ENCODE measurements at places on chromosomes 16 and 17.

DNA sequence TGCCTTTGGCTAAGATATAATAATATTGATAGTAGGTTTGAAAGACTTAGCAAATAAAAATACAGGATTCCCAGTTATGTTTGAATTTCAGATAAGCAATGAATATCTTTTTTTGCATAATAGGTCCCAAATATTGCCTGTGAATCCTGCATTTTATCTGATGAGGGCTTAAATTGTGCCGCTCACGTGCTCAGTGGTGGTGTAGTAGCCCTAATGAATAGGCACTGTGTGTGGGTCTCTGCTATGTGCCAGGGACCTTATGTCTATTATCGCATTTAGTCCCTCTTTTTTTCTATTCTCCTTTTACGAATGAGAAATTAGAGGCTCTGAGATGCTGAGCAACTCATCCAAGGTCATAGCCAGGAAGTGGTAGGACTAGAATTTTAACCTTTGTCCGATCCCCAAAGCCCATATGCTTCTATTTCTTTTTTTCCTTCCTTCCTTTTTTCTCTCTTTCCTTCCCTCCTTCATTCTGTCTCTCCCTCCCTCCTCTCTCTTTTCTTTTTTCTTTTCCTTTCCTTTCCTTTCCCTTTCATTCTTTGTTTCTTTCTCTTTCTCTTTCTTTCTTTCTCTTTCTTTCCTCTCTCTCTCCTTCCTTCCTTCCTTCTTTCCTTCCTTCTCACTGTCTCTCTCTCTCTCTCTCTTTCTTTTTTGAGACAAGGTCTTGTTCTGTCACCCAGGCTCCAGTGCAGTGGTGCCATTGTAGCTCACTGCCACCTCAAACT, 47.2 kb downstream of the RGS9 start:
- peaks cover 4% of the 10 kb centered on the region for H3K36me3 ChIP-seq
- H3K27me3 ChIP-seq: no peaks in the 10 kb centered on the region
- peak overlapping the region; percentile 2 for H3K4me3 ChIP-seq
- peaks cover 54% of the 10 kb centered on the region for H3K4me1 ChIP-seq
- H3K27ac ChIP-seq: peak overlapping the region; percentile 89
- DNase-seq: no peak

DNA sequence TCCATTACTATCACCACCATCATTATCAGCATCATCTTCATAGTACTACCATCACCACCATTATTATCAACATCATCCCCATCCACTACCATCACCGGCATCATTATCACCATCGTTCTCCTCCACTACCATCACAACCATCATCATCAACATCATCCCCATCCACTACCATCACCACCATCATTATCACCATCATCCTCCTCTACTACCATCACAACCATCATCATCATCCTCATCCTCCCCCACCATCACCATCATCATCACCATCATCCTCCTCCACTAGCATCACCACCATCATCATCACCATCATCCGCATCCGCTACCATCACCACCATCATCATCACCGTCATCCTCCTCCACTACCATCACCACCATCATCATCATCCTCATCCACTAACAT, 639.8 kb upstream of the RBFOX1 start:
- no peak overlapping the region for H3K4me3 ChIP-seq
- H3K36me3 ChIP-seq: no peaks in the 10 kb centered on the region
- no peak overlapping the region for H3K27ac ChIP-seq
- no peaks in the 10 kb centered on the region for H3K27me3 ChIP-seq
- DNase-seq: no peak

DNA sequence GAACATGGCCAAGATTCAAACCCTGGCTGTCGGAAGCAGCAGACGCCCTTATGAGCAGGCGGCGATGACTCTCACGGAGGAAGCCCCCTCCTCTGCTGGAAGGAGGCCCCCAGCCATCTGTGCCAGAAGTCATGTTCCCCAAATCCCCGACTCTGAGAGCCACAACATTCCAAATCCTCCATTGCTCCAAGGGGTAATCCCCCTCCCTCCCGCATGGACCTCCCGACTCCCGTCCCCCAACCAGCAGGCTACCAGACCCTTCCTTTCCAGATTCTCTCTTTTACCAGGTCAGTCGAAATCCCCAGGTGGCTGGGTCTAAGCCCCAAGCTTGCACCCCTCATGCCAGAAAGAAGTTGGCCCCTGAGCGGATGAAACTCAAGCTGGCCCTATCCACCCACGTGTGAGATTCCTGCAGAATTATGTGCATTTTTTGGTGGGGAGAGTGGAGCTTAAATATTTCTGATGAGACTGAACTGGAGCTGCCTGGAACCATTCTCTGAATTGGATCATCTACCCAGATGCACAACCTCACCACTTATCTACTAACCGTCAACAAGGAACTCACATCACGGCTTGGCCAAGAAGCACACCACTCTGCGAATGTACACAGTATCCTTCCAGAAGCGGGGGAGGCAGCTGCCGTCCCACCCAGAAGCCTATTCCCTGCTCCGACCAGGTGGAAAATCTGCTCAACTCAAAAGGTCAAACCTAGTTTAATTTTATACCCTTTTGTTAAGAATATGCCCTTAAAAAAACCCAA, 283.5 kb downstream of the C16orf95 start:
- peaks cover 30% of the 10 kb centered on the region for H3K27me3 ChIP-seq
- H3K27ac ChIP-seq: no peak overlapping the region
- H3K4me3 ChIP-seq: no peak overlapping the region

DNA sequence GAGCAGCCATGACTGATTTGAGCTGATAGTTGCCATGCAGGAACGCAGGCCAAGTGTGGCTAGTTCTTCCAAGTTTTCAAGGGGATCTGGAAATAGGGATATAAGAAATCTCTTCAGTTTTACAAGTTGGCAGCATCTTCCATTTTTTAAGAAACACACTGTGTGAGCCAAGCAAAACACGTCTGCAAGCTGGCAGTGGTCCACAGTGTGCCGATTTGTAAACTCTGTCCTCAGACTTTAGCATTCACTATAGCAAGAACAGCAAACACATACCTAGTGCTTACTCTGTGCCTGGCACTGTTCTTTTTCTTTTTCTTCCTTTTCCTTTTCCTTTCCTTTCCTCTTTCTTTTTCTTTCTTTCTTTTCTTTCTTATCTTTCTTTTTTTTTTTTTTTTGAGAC, 2.9 kb downstream of the ORAI3 start:
- peaks cover 20% of the 10 kb centered on the region for H3K4me1 ChIP-seq
- H3K36me3 ChIP-seq: no peaks in the 10 kb centered on the region
- H3K27ac ChIP-seq: peak overlapping the region; percentile 85
- no peak overlapping the region for H3K4me3 ChIP-seq

DNA sequence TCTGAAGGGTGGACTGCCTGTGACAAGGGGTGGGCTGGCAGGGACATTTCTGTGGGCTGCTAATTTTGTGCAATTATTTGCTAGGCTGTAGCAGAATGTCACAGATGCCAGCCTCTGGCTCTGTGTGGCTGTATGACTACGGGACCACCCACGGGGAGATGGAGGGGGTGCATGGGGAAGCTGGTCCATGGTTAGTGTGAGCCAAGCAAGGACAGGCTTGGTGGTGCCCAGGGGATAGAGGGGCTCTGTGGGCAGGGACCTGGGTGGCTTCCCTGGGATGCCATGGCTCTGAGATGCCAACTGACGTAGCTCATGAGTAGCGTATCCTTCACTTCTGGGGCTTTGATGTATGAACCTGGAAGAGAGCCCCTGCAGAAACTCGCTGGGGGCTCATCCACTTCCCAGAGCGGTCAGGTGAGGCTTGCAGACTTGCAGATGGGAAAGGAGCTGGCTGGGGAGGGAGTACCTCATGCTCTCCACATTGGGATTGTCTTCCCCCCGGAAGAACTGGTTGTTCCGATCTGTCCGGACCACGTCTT, 87.2 kb downstream of the TBC1D16 start:
- H3K36me3 ChIP-seq: peaks cover 7% of the 10 kb centered on the region
- no peak overlapping the region for H3K27ac ChIP-seq
- peaks cover 5% of the 10 kb centered on the region for H3K4me1 ChIP-seq
- no peak for DNase-seq
- H3K27me3 ChIP-seq: no peaks in the 10 kb centered on the region

DNA sequence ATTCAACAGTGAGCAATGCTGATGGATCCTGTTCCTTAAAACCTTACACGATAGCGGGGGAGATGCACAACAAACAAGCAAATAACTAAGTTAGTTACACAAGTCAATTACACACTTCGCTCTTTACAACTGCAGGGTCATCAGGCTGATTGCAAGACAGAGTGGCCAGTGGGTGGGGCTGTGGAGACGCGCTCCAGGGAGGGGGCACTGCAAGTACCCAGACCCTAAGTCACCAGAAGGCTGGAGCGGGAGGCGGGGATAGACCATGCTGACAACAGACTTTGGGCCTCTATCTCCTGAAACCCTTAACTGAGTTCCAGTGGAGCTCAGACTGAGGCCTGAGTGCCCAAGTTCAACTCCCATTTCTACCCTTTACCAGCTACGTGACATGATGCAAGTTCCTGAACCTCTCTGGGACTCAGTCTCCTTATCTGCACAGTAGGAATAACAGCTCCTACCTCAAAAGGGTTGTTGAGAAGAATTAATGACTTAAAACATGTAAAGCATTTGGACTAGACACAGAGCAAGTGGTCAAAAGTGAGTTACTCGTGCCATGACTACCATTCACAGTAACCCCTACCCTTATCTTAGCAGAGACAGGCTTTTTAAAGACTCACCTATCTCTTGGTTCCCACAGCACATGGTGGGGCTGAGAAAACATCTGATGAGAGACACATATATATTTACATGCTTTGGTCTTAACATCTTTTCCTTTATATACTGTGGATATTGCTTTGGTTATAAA, 10.4 kb downstream of the CPPED1 start:
- peaks cover 8% of the 10 kb centered on the region for H3K4me1 ChIP-seq
- no peak overlapping the region for H3K27ac ChIP-seq
- H3K4me3 ChIP-seq: no peak overlapping the region
- peaks cover 2% of the 10 kb centered on the region for H3K36me3 ChIP-seq

DNA sequence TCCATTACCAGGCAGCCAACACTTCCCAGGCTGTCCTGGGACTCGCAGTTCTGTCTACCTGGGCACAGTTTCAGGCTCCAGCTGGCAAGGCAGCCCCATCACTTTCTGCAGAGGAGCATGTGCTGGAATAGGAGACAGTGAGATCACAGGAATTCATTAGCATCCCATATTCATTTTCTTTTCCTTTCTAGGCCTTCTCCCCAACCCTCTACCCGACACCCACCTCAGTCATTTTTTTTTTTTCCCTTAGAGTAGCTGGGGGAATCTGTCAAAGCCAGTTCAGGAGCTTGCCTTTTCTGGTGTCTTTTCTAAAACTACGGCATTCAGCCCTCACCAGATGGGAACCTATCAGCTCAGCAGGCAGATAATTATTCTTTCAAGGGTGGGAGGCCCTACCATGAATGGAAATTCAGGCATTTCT, 42.4 kb upstream of the FBXO47 start:
- no peak for DNase-seq
- no peak overlapping the region for H3K4me3 ChIP-seq
- H3K27ac ChIP-seq: no peak overlapping the region
- peaks cover 11% of the 10 kb centered on the region for H3K27me3 ChIP-seq
- no peaks in the 10 kb centered on the region for H3K4me1 ChIP-seq

DNA sequence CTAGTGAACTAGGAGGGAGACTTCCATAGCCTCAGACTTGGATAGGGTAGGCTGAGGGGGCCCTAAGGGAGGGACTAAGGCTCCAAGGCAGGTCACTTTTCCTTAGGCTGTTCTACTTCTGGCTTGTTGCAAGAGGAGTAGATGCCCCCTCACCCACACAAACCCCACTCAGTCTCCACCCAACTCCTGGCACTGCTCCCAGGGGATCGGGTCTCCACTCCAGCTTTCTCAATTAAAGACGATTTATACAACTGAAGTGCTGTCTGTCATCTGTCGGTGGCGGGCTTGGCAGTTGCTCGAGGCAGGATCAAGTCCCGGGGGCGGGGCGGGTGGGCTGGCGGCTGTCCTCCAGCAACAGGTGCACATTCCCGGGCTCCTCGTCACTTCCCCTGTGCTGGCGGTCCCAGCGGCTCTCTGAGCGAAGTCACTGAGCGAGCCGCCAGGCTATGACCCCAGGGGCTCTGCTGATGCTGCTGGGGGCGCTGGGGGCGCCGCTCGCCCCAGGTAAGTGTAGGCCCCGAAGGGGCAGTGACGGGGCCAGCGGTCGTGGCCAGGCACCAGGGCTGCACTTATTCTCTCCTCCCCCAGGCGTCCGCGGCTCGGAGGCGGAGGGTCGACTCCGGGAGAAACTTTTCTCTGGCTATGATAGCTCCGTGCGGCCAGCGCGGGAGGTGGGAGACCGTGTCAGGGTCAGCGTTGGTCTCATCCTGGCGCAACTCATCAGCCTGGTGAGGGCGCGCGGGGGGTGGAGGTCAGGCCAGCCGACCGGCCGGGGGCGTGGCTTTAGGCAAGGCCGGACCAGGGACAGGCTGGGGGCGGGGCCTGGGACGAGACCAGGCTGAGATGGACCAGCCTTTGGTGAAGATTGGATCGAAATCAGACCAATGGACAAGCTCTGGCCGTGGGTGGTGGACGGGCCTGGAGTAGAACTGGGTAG, at the start of gene CHRNB1:
Gene CHRNB1 (plus strand): TSS at position 380 of the 937 bp plus-strand sequence. CDS start 67 bp downstream, at position 447.
- peaks cover 11% of the 10 kb centered on the region for H3K36me3 ChIP-seq
- H3K27ac ChIP-seq: no peak within 1 kb of the TSS

- DNase-seq: no peak
- H3K27ac ChIP-seq: peak overlapping the region; percentile 97
- peaks cover 47% of the 10 kb centered on the region for H3K4me1 ChIP-seq
- peak overlapping the region; percentile 86 for H3K4me3 ChIP-seq
- no peaks in the 10 kb centered on the region for H3K27me3 ChIP-seq
Measured at GRCh38 chr16:47460359-47460710, 528 bp downstream of the ITFG1 start.

GRCh38 chr17:43595466-43595865, 49.3 kb upstream of the ETV4 start:
- no peak overlapping the region for H3K27ac ChIP-seq
- no peak overlapping the region for H3K4me3 ChIP-seq
- no peak for DNase-seq
- peaks cover 7% of the 10 kb centered on the region for H3K27me3 ChIP-seq
- no peaks in the 10 kb centered on the region for H3K4me1 ChIP-seq
- H3K36me3 ChIP-seq: peaks cover 4% of the 10 kb centered on the region

GRCh38 chr17:43662413-43663141, 855 bp upstream of the MEOX1 start:
- H3K4me3 ChIP-seq: peak overlapping the region; percentile 76
- H3K4me1 ChIP-seq: peaks cover 37% of the 10 kb centered on the region
- peaks cover 2% of the 10 kb centered on the region for H3K36me3 ChIP-seq
- no peak for DNase-seq

- no peak for DNase-seq
- no peaks in the 10 kb centered on the region for H3K36me3 ChIP-seq
- H3K27me3 ChIP-seq: peaks cover 20% of the 10 kb centered on the region
- H3K4me1 ChIP-seq: no peaks in the 10 kb centered on the region
- no peak overlapping the region for H3K4me3 ChIP-seq
- no peak overlapping the region for H3K27ac ChIP-seq
Measured at GRCh38 chr17:81809556-81809998, 5.6 kb downstream of the GCGR start.

GRCh38 chr16:65373097-65373496, 251.2 kb upstream of the CDH11 start:
- no peak overlapping the region for H3K4me3 ChIP-seq
- no peak for DNase-seq
- no peaks in the 10 kb centered on the region for H3K4me1 ChIP-seq
- no peaks in the 10 kb centered on the region for H3K27me3 ChIP-seq
- no peak overlapping the region for H3K27ac ChIP-seq

All from central memory CD8-positive, alpha-beta T cell (primary cell).